ENCODE measurements at places on chromosomes 11 and 22. TPM values are rescaled to one million over a fixed set of nuclear protein-coding genes. Genes with fewer than 3 reads are reported as not detected.
A peak's percentile ranks its signal among the peaks of the same experiment; 100 is the strongest.

GRCh38 chr11:62577046-62577714 is 3.5 kb upstream of the EEF1G start:
- no peak overlapping the region for H3K4me3 ChIP-seq
- DNase-seq, result peak; percentile 71
- H3K4me1 ChIP-seq, result no peaks in the 10 kb centered on the region
- H3K27ac ChIP-seq, result peak overlapping the region; percentile 99

DNA sequence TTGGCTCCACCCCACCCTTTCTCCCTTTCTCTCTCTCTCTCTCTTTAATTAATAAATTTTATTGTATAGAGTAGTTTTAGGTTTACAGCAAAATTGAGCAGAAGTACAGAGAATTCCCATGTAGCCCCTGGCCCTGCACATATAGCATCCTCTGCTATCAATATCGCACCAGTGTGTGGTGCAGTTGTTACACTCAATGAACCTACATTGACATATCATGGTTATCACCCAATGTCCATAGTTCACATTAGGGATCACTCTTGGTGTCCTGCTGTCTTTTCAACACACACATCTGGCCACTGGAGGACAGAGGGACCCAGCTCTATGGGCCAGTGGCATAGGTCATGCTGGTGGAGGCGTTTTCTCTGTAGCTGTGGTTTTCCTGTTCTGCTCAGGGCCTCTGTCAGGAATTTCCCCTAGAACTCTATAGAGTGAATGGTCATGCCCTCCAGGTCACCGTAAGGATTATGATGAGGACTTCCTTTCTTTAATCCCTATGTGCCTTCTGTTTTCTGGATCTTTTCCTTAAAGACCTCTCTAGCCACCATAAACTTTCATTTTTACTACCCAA is 98.2 kb upstream of the NAV2 start:
- no peaks in the 10 kb centered on the region for H3K36me3 ChIP-seq
- no peak overlapping the region for H3K4me3 ChIP-seq
- DNase-seq, result no peak
- H3K4me1 ChIP-seq, result no peaks in the 10 kb centered on the region

DNA sequence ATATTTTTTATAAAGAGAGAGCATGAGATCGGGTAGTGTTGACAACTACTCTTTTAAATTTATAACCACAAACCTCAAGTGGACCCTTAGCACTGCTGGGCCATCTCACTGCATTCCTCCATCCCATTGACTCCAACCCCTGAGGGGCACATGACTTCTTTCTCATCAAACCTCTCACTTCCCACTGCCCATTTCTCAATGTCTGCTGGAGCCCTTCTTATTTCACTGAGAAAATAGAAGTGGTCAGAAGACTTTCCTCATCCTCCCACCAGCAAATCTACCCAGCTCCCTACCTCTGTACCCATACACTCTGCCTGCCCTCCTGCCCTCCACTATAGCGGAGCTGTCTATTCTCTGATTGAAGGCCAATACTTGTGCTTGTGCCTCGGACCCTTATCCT is 370.6 kb upstream of the MPPED2 start:
- no peak for DNase-seq
- H3K4me1 ChIP-seq, result no peaks in the 10 kb centered on the region
- no peak overlapping the region for H3K27ac ChIP-seq
- H3K36me3 ChIP-seq, result no peaks in the 10 kb centered on the region

GRCh38 chr11:36790526-36790925 is 192.5 kb upstream of the RAG2 start:
- no peak for DNase-seq
- no peak overlapping the region for H3K27ac ChIP-seq

DNA sequence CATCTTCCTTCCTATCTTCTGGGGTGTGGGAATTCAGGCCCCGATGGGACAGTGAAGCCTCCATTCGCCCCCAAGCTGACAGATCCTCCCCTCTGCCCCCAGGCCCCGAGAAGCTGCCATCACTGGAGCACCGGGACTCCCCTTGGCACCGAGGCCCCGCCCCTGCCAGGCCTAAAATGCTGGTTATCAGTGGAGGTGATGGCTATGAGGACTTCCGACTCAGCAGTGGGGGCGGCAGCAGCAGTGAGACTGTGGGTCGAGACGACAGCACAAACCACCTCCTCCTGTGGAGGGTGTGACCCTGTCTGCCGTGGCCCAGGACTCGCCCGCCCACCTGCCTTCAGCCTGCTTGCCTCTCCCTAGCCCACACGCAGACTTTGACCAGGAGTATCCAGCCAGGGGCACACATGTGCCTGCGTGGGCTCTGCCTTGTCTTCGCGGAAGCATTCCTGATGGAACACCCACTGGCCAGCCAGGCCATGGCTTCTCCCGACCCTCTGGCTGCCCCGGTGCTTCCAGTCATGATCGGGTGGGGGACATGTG is 8.6 kb upstream of the RELT start:
- no peak overlapping the region for H3K4me3 ChIP-seq
- H3K27me3 ChIP-seq, result no peaks in the 10 kb centered on the region
- no peak overlapping the region for H3K27ac ChIP-seq
- H3K36me3 ChIP-seq, result no peaks in the 10 kb centered on the region
- H3K4me1 ChIP-seq, result no peaks in the 10 kb centered on the region

- H3K27me3 ChIP-seq, result no peaks in the 10 kb centered on the region
- H3K4me1 ChIP-seq, result no peaks in the 10 kb centered on the region
- no peak overlapping the region for H3K4me3 ChIP-seq
- no peaks in the 10 kb centered on the region for H3K36me3 ChIP-seq
Measured at GRCh38 chr11:6197466-6198200, 1.4 kb upstream of the OR52W1 start.

DNA sequence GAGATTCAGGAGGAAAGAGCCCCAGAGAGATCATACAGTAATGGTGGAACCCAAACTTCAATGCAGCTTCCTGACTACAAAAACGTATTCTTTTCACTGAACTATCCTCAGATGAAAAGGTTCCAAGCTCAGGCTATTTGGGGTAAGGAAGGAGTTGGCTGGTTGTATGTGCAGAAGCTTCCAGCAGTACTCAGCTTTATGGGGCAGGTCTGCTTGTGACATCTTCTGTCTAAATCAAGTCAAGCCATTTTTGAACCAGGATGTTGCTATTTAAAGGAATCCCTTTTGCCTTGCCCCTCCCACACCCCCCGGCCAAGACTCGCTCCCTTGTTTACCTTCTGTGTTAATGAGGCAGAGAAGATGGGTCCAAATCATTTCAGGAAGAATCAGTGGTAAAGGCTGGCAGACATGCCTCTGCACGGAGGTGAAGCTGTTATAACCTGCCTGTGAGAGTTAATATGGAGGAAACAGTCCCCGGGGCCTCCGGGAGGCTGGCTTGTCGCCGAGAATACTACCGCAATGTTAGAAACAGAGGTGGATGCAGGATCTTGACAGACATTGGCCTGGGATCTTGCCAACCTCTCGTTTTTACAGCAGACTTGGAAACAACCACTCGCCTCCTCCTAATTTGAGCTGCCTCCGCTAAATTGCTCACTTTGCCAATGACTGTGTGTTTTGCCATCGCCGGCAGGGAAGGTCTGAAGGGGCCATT is 45.4 kb downstream of the TIMP3 start:
- peak overlapping the region; percentile 82 for H3K27ac ChIP-seq
- H3K27me3 ChIP-seq, result no peaks in the 10 kb centered on the region
- no peaks in the 10 kb centered on the region for H3K36me3 ChIP-seq

DNA sequence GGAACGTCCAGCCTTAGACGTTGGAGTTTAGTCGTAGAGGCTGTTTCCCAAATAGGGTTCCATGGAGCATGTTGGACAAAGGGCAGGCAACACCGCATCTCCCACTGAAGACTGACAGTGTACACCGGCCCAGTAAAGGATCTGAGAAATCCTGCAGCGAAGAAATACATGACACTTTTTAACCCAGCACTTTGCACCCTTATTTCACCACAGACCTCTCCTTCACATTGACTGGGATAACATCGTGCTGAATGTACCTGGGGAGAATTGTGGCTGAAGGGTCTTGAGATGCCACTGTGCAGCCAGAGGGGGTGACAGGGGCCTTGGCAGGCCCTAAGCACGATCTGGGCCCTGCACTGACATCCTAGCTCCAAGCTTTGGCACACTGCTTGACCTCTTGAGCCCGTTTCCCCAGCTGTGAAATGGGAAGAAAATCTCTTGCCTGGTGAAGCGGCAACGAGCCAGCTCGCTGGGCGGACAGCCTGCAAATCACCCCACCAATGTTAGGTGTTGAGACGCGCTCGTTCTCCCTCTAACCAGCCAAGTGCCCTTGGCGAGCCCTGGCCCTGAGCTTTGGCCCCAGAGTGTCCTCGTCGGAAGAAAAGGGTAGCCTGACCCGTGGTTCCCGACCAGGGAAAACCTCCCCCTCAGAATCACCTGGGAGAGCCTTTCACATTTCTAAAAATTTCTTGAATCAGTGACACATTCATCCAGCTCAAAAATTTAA is 13.4 kb downstream of the CD5 start:
- no peak overlapping the region for H3K27ac ChIP-seq
- no peaks in the 10 kb centered on the region for H3K27me3 ChIP-seq
- DNase-seq, result no peak
- no peaks in the 10 kb centered on the region for H3K36me3 ChIP-seq
- no peak overlapping the region for H3K4me3 ChIP-seq

- no peak overlapping the region for H3K27ac ChIP-seq
- no peaks in the 10 kb centered on the region for H3K27me3 ChIP-seq
- H3K4me3 ChIP-seq, result no peak overlapping the region
- no peaks in the 10 kb centered on the region for H3K36me3 ChIP-seq
- no peaks in the 10 kb centered on the region for H3K4me1 ChIP-seq
Measured at GRCh38 chr11:27907530-27907929, 200.4 kb downstream of the KIF18A start.

ELFN2 gene
- not detected for total RNA-seq
